Stimulated activated CD4-positive, alpha-beta T cell treated with anti-CD3 and anti-CD28 coated beads, Interleukin-4, amount 100 ng/mL, for 48 hours (primary cell): ENCODE measurements at places on chromosomes 2 and 18.
A peak's percentile ranks its signal among the peaks of the same experiment; 100 is the strongest.

GRCh38 chr2:219959471-219959870 lies 332.0 kb downstream of the SLC4A3 start:
- DNase-seq, result no peak

- DNase-seq, result peak; percentile 42
These were observed 77.3 kb upstream of the UPP2 start for GRCh38 chr2:158024288-158024898.

GRCh38 chr2:194549387-194549786 lies 1107.6 kb upstream of the SLC39A10 start:
- DNase-seq, result no peak

- DNase-seq, result no peak
These were observed 10.4 kb upstream of the COL3A1 start for GRCh38 chr2:188963741-188964140.

DNA sequence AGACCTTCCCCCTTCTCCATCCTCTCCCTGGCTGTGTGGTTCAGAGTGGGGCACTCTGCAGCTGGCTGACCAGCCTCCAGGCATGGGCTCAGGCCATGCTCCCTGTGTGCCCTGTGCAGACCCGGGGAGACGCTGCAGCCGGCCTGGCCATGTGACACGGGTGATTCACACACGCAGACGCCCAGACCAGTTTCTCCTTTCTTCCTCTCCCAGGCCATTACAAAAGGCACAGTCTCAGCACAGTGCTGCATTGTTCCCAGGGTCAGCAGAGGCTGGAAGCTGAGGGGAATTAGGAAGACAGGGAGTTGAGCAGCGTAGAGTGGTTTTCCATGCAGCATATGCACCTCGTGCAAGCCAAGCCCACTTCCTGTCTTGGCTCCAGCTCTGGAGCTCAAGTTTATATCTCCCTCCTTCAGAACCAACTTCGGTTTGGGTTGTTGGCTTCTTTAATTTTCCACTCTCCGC lies 288.5 kb downstream of the TNS1 start:
- DNase-seq, result no peak

DNA sequence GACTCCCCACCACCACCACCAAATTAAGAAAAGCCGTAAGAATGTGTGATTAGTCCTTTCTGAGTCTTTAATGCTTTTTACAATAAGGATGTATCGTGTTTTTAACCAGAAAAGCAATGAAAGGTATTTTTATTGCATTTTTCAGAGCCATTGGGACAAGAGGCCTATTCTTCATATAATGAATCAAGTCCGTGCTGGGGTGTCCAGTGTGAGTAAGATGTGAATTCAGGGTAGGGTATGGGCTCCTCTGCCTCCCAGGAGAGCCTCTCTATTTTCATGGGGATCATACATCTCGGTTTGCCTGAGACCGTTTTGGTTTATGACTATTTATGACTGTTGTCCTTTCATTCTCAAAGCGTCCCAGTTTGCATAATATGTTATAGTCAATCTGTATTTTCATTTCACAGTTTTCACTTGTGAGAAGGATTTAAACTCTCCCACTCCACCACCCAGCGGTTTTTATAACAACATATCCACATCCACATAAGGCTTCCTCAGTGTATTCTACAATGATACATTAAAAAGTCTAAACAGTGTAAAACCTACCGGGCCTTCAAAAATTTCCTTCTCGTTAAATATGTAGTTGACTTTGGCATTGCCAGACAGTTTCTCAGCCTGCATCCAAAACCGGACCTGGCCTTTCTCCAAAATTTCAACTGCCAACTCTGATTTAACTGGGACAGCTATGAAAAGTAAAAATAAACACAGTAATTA lies 80.8 kb upstream of the LPIN2 start:
- DNase-seq, result no peak

DNA sequence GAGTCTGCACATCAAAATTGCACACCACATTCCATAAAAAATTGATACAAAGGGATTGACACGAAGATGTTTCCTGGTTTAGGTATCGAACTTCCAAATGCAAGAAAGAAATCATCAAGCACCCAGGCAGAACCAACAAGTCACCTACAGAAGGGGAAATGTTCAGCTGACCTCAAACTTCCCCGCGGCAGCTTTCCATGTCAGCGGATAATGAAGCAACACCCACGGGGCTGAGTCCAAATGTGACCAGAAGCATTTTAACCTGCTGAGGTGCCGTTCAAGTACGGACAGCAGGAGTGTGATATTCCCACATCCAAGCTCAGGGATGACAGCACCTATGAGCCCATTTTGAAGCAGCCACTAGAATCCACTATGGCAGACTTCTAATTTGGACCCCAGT lies 124.9 kb downstream of the GALNT14 start:
- DNase-seq, result no peak

GRCh38 chr2:194867328-194867727 lies 789.7 kb upstream of the SLC39A10 start:
- DNase-seq, result no peak

DNA sequence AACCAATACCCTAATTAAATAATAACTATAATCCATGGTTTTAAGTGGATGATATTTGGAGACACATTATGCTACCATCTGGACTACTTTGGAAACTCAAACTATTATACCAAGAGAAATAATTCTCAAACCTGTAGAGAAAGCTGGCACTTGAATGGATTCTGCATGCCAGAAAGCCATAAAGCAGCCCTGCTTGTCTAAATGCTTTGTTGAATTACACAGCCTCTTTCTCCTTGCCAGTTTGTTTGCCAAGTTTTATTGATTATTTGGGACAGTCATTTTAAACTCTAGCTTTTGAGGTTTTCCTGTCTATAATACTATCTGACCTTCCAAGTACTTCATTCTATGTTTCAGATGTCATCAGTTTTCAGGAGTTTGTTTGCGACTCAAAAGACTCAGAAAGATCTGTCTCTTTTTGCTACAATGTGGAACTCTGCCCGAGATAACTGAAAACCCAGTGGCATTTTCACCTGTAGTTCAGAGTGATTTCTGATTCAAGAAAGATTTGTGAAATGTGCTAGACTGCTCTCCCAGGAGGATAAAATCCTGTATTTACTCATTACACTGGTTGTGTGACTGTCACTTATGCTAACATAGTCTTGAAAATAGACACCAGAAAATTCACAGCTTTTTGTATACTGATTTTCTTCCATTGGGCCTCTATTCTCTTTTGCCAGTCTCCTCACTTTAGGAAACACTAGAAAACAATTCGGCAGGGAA lies 29.2 kb upstream of the MBOAT2 start:
- DNase-seq, result no peak

- DNase-seq, result no peak
These were observed 30.5 kb upstream of the RMDN2 start for GRCh38 chr2:37894601-37895000.
